ENCODE measurements at places on chromosomes 5 and 9.
A peak's percentile ranks its signal among the peaks of the same experiment; 100 is the strongest.

GRCh38 chr5:168908207-168908606, 329.0 kb upstream of the PANK3 start:
- no peak for DNase-seq

DNA sequence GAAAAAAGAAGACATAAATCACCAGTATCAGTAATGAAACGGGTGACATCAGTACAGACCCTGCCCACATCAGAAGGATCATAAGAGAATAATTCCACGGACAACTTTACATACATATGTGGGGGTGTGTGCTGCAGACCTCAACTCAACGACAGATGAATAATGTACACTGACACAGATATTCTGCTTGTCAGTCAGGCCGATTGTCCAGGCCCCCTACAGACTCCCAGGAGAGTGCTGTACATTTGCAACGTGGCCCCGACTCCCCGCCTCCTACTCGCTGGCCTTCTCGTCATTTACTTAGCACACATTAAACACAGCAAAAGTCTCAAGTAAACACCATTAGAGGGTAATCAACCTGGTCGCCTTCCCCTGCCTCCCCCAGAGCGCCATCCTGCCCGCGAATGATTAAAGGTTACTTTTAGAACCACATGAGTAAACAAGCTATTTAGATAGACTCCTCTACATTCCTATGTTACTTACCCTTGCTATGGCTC, 3.5 kb upstream of the TMED9 start:
- no peak for DNase-seq

GRCh38 chr9:91186632-91187108, 175.0 kb downstream of the AUH start:
- DNase-seq, result no peak

- DNase-seq, result no peak
These were observed 25.4 kb downstream of the GPR21 start for GRCh38 chr9:123058834-123059233.

- DNase-seq, result no peak
These were observed 15.6 kb downstream of the JADE2 start for GRCh38 chr5:134540747-134541733.

DNA sequence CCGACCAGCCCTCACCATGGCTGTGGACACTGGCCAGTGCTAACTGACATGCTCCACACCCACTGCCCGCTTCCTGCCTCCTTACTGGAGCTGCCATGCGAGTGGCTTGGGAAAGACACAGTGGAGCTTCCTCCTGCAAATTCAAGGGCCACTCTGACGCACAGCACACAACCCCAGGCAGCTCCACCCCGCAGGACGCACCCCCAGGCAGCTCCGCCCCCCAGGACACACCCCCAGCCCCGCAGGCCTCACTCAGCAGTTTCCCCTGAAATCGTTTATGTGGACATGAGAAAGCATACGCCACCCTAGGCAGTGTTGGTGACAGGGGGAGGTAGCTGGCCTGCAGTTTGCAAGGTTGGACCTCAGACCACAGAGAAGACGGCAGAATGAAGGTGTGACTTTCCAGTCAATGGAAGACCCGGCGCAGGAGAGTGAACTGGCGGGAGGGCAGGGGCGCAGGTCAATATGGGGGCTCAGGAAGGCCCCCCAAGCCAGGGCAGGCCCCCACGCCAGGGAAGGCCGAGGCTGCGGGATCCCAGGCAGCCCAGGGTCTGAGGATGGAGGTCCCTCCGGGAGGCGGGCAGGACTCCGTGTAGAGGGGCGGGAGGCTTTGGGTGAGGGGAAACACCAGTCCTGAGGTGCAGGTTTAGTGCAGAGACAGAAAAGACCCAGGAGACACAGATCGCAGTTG, 21.6 kb downstream of the LPCAT1 start:
- peak; percentile 41 for DNase-seq

Data from left colon (tissue), 2 donors.